Activated CD4-positive, alpha-beta memory T cell treated with anti-CD3 and anti-CD28 coated beads, Interleukin-2, amount 10 ng/mL, durations not matched to agents 7 days and 5 days (primary cell): ENCODE measurements at places on chromosomes 12 and 14. TPM values are rescaled to one million over a fixed set of nuclear protein-coding genes. Genes with fewer than 3 reads are reported as not detected.

- no peaks in the 10 kb centered on the region for H3K27me3 ChIP-seq
- no peaks in the 10 kb centered on the region for H3K36me3 ChIP-seq
- no peak overlapping the region for H3K4me3 ChIP-seq
Measured at GRCh38 chr12:47736877-47737676, 11.8 kb upstream of the ENDOU start.

The VASH1 gene
- 2.5 TPM for total RNA-seq

- no peak overlapping the region for H3K4me3 ChIP-seq
- H3K27me3 ChIP-seq = no peaks in the 10 kb centered on the region
- H3K36me3 ChIP-seq = no peaks in the 10 kb centered on the region
- no peaks in the 10 kb centered on the region for H3K4me1 ChIP-seq
Measured at GRCh38 chr12:92244036-92244435, 98.4 kb upstream of the BTG1 start.

DNA sequence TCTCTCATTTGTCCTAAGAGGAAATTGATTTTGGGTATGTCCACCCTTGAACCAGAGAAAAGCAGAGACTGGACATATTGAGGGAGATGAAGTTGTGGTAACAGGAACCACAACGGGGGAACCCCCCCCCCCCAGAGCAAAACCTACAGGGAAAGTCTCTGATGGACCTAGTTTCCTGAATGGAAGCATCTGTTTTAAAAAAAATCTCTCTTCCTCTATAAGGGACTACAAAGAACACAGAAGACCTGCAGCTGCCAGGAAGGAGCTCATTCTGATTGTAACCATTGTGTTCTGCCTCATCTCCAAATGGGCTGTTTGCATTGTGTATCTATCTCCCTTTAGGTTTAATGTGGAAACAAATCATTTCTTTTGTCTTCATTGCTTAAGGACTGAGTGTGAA lies 13.4 kb downstream of the C1S start:
- no peak overlapping the region for H3K4me3 ChIP-seq
- H3K27ac ChIP-seq = no peak overlapping the region
- no peak for DNase-seq
- no peaks in the 10 kb centered on the region for H3K36me3 ChIP-seq
- H3K27me3 ChIP-seq = peaks cover 34% of the 10 kb centered on the region
- peaks cover 13% of the 10 kb centered on the region for H3K4me1 ChIP-seq

- H3K27me3 ChIP-seq = no peaks in the 10 kb centered on the region
- no peak for DNase-seq
- H3K36me3 ChIP-seq = no peaks in the 10 kb centered on the region
- H3K27ac ChIP-seq = no peak overlapping the region
- H3K4me1 ChIP-seq = peaks cover 8% of the 10 kb centered on the region
Measured at GRCh38 chr12:68789144-68789878, 18.7 kb upstream of the MDM2 start.

The GALNT8 gene
- total RNA-seq = 1.8 TPM

DNA sequence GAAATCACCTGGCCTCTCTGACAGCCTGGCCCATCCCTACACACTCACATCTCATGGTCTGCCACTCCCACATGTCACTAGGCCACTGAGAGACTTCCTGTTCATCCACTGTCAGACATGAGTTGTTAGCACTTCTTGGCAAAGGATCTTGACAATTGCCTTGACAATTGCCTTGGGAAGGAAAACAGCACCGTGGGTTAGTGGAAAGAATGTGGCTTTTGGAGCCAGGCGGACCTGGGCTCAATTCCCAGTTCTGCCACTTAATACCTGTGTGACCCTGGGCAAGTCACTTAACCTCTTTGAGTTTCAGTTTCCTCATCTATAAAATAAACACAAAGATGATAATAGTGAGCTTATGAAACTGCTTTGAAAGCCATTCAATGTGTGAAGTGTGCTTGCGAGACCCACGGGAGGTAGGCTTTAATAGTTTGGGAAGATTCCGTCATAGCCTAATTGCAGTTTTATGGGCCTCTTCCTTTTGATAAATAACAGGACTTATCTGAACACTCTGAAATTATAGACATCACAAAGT lies 250.4 kb downstream of the C12orf75 start:
- H3K36me3 ChIP-seq = no peaks in the 10 kb centered on the region
- H3K4me3 ChIP-seq = no peak overlapping the region
- H3K27me3 ChIP-seq = peaks cover 9% of the 10 kb centered on the region
- H3K27ac ChIP-seq = no peak overlapping the region

GRCh38 chr14:53683229-53683628 lies 273.4 kb downstream of the BMP4 start:
- no peak overlapping the region for H3K27ac ChIP-seq
- no peak overlapping the region for H3K4me3 ChIP-seq
- H3K36me3 ChIP-seq = no peaks in the 10 kb centered on the region
- no peak for DNase-seq

DNA sequence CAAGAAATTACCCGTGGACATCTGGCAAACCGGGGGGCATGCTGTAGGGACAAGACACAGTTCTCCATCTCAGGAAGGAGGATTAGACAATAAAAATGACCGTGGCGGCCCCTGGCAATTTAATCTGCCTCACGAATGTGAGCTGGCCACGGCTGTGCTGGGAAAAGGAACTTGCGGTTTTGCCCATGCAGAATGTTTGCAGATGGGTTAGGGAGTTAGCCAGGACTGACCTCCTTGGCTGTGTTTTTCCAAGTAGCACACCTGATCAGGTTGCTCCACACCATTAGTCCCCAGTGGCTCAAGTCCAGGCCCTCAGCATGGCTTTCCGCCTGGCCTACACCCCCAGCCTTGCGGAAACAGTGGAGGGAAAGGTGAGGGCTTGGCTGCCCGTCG lies 20.8 kb downstream of the TPCN1 start:
- H3K36me3 ChIP-seq = peaks cover 7% of the 10 kb centered on the region
- no peak for DNase-seq
- no peak overlapping the region for H3K27ac ChIP-seq
- H3K27me3 ChIP-seq = no peaks in the 10 kb centered on the region

- no peak overlapping the region for H3K27ac ChIP-seq
- no peak overlapping the region for H3K4me3 ChIP-seq
- H3K36me3 ChIP-seq = no peaks in the 10 kb centered on the region
- no peak for DNase-seq
- peaks cover 2% of the 10 kb centered on the region for H3K4me1 ChIP-seq
Measured at GRCh38 chr14:24535737-24536136, 27.7 kb upstream of the CMA1 start.

- H3K36me3 ChIP-seq = no peaks in the 10 kb centered on the region
- no peaks in the 10 kb centered on the region for H3K4me1 ChIP-seq
- DNase-seq = no peak
- no peak overlapping the region for H3K27ac ChIP-seq
Measured at GRCh38 chr12:119113496-119113986, 65.2 kb upstream of the HSPB8 start.

GRCh38 chr12:117151403-117152031 lies 38.8 kb downstream of the FBXO21 start:
- peaks cover 52% of the 10 kb centered on the region for H3K4me1 ChIP-seq
- H3K36me3 ChIP-seq = peaks cover 66% of the 10 kb centered on the region
- no peak for DNase-seq
- no peaks in the 10 kb centered on the region for H3K27me3 ChIP-seq
- H3K4me3 ChIP-seq = no peak overlapping the region

The YY1 gene
- 95.6 TPM for total RNA-seq

The PLBD1 gene
- not detected for total RNA-seq

The STON2 gene
- total RNA-seq = 3.0 TPM

The KERA gene
- not detected for total RNA-seq

DNA sequence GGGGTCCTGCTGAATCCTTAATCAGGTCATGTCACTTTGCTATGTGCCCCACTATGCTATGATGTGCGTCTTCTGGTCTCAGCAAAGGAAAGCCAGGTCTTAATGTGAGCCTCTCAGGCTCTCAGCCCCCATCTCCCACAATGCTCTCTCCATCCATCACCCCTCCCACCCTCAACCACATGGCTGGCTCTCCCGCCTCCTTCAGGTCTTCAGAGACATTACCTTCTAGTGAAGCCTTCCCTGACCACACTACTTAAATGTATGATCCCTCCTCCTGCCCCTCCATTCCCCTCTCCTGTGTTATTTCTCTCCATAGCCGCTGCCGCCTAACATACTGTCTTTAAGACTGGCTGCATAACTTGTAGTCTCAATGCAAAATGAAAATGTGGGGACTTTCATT lies 50.5 kb downstream of the KRT80 start:
- no peak overlapping the region for H3K4me3 ChIP-seq
- H3K27ac ChIP-seq = no peak overlapping the region
- peaks cover 10% of the 10 kb centered on the region for H3K27me3 ChIP-seq

DNA sequence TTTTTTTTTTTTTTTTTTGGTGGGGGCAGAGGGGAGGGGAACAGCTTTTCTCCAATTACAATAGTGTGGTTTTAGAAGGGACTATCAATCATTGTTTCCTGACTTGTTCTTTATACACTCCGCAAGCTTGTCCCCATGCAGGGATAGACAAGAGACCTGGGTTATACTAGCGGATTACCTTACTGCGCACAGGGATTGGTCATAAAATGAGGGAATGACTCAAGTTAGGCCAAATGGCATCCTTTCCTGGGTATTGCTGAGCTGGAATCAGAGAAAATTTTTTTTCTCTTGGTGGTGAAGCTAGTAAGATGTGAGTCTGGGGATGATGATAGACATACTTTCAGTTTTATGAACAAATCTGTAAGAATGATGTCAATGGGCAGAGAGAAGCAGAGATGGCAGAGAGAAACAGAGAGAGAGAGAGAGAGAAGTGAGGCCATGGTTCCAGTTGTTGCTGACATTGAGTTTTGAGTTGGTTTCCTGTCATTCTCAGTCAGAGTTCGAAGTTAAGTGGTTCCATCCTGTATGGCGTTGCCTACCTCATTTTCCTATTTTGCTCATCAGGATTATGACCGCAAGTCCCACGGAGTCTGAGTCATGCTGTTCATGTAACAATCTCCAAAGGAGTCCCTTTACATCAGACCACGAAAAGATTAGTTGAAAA lies 59.1 kb upstream of the OTOGL start:
- H3K27me3 ChIP-seq = no peaks in the 10 kb centered on the region
- peaks cover 7% of the 10 kb centered on the region for H3K4me1 ChIP-seq
- no peak for DNase-seq
- H3K36me3 ChIP-seq = no peaks in the 10 kb centered on the region
- H3K27ac ChIP-seq = no peak overlapping the region

GRCh38 chr12:85733221-85733840 lies 102.9 kb downstream of the RASSF9 start:
- no peak overlapping the region for H3K4me3 ChIP-seq
- H3K4me1 ChIP-seq = no peaks in the 10 kb centered on the region
- no peak for DNase-seq
- no peaks in the 10 kb centered on the region for H3K27me3 ChIP-seq
- H3K27ac ChIP-seq = no peak overlapping the region

The NEDD1 gene
- total RNA-seq = 38.9 TPM

- no peak overlapping the region for H3K27ac ChIP-seq
- no peaks in the 10 kb centered on the region for H3K36me3 ChIP-seq
- no peak overlapping the region for H3K4me3 ChIP-seq
- peak; percentile 28 for DNase-seq
Measured at GRCh38 chr12:62123721-62124203, 136.4 kb upstream of the USP15 start.

- H3K27me3 ChIP-seq = no peaks in the 10 kb centered on the region
- H3K4me3 ChIP-seq = no peak overlapping the region
- H3K36me3 ChIP-seq = peaks cover 42% of the 10 kb centered on the region
- DNase-seq = peak; percentile 62
- H3K4me1 ChIP-seq = peaks cover 59% of the 10 kb centered on the region
- H3K27ac ChIP-seq = peak overlapping the region; percentile 1
Measured at GRCh38 chr12:94174576-94174975, 26.2 kb downstream of the PLXNC1 start.

- H3K27me3 ChIP-seq = peaks cover 62% of the 10 kb centered on the region
- peaks cover 8% of the 10 kb centered on the region for H3K4me1 ChIP-seq
- no peak overlapping the region for H3K27ac ChIP-seq
- no peak overlapping the region for H3K4me3 ChIP-seq
- H3K36me3 ChIP-seq = peaks cover 3% of the 10 kb centered on the region
- no peak for DNase-seq
Measured at GRCh38 chr14:70254476-70254961, 65.8 kb upstream of the SLC8A3 start.

The MCRS1 gene
- total RNA-seq = 73.1 TPM

The LRRC10 gene
- not detected for total RNA-seq

- no peak overlapping the region for H3K27ac ChIP-seq
- no peak overlapping the region for H3K4me3 ChIP-seq
- peaks cover 35% of the 10 kb centered on the region for H3K4me1 ChIP-seq
- DNase-seq = peak; percentile 22
- no peaks in the 10 kb centered on the region for H3K36me3 ChIP-seq
Measured at GRCh38 chr12:116319898-116320621, 42.6 kb upstream of the MED13L start.

DNA sequence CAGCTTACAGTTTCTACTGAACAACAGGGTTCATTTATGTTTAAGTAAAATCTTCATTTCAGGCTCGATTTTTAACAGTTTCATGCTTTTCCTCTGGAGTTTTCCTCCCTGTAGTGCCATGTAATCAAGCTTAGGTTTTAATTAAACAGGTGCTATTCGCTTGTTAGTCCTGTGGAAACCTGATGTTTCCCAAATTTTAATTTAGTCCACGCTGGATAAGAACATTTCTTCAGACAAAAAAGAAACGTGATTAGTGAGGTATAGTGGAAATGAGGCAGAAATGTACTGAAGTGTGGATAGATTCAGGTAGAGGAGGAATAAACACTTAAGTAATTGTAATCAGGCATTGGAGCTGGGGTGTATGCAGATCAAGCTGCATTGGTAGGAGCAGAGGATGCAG lies 1217.5 kb downstream of the AACS start:
- H3K27ac ChIP-seq = no peak overlapping the region
- H3K4me3 ChIP-seq = no peak overlapping the region
- no peaks in the 10 kb centered on the region for H3K4me1 ChIP-seq
- no peaks in the 10 kb centered on the region for H3K27me3 ChIP-seq
- H3K36me3 ChIP-seq = no peaks in the 10 kb centered on the region
- no peak for DNase-seq

The ZDHHC22 gene
- not detected for total RNA-seq

The POLE2 gene
- total RNA-seq = 24.1 TPM

The PLA2G1B gene
- not detected for total RNA-seq

DNA sequence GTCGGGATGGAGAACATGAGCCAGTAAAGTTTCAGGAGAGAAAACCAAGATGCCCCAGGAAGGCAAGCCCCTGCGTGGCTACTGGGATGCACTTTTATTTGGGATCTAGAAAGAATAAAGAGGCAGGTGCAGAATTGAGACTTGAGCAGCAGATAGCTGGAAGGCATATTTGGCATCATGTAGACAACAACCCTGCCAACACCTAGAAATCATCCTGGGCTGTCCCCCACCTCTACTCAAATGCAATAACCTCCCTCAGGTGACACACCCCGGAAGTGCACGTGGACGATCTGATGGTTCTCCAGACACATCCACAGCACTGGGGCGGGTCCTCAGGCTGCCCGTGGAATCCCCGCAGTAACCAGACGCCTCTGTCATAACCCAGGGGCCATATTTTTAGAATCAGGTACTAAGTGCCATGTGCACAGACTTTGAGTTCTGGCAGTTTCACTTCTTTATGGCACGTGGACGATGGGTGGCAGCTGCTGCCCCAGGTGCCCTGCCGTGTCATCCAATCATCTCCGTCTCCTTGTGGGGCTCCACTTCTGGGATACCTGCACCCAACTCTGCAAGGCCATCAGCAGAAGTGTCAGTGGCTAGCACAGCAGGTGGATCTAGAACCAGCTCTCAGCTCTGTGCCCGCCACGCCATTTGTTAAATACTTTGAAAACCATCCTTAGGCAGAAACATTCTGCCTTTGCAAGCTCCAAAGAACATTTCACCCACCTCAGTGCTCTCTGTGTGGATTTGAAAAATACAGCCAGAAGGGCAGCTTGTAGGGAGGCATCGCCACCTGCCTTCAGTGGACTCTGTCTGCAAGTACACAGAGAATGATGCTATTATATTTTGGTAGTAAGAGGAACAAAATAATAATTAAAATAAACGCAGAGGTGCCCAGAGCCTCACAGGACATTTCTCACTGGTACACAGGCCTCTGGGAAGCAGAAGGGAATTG lies 771.7 kb upstream of the TMEM132C start:
- H3K27ac ChIP-seq = no peak overlapping the region
- no peak for DNase-seq
- H3K4me3 ChIP-seq = no peak overlapping the region
- no peaks in the 10 kb centered on the region for H3K36me3 ChIP-seq
- H3K27me3 ChIP-seq = peaks cover 3% of the 10 kb centered on the region
- H3K4me1 ChIP-seq = peaks cover 2% of the 10 kb centered on the region
